Left colon (tissue), 2 donors: ENCODE measurements at places on chromosomes 6 and 20. TPM values are rescaled to one million over a fixed set of nuclear protein-coding genes. Genes with fewer than 3 reads are reported as not detected.

- DNase-seq: peak; percentile 34
Observed at GRCh38 chr6:139881728-139882211, 507.3 kb upstream of the CITED2 start.

- DNase-seq: no peak
Observed at GRCh38 chr20:43492101-43492500, 15.4 kb upstream of the L3MBTL1 start.

DNA sequence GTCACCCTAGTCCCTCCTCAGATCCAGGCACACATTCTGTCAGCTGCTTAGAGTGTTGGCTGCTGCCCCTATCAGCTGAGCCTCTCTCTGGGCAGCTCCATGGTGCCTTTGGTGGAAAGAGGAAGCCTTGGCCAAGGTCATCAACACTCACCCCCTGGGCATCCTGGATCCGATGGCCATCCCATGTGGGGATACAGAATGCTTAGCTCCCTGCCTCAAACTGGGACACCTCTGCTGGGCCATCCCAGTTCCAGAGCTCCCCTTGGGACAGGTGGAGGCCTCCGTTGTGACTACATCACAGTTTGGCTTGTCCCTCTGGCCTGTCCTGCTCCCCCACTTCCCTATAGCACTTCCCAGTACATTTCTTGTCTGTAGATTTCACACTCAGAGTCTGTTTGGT is 45.6 kb downstream of the TOX2 start:
- DNase-seq: no peak

- DNase-seq: no peak
Observed at GRCh38 chr6:156773935-156774852, 3.0 kb upstream of the ARID1B start.

DNA sequence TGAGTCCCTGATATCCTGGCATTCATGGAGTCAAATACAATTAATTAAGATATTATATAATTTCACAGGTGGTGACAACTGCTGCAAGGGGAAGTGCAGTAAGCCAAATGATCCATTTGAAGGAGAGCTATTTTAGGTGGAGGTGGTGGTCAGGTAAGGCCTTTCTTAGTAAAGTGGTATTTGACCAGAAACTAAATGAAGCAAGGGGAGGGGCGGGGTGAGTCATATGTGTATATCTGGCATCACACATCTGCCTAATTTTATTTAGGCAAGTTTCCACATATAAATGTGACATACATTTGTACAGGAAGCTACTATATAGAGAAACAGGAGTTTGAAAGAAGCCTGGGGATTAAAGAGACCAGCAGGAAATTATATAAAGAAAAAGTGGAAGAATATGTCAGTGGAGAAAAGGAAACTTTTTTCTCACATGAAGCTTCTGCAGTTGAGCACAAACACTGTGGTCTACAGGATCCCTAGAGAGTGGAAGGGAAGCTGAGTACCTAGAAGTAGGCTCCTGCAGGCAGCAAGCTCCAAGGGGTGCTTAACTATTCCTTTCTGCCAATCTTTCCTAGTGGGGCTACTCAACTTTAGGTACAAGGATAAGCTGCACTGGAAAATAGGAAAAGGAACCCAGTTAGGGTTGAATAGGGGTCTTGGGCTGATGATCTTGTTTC is 99.6 kb downstream of the OGFRL1 start:
- DNase-seq: no peak

DNA sequence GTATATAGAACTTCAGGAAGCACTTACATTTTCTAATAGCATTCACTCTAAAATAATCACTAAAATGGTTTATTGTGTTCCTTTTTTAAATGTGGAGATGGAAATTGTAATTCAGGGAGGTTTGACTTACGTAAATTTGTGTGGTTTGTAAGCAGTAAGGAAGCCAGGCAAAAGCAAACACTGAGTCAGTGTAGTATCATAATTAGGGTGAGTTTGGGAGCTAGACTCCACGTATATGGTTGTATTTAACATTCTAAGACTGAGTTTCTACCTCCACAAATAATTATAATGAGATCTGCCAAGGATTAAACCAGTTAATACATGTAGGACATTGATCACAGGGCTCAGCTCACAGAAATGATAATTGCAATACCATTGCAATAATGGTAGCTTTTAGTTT is 425.5 kb downstream of the CBLN4 start:
- no peak for DNase-seq

GRCh38 chr20:49444553-49444990 is 37.9 kb downstream of the KCNB1 start:
- DNase-seq: no peak

DNA sequence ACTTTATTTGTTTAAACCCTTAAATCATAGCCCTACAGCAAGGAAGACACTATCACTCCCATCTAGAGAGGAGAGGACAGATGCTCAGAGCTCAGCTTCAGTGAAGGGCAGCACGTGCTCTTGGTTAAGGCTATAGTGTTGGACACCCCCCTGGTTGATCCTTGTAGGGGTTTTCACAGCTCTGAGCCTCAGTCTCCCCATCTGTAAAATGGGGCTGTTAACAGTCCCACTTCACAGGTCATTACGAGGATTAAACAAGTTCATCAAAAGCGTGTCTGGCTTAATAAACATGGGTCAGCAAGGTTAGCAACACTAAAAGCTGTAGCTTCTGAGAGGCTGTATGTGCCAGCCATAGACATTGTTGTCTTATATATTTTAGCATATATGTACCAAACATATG is 82.4 kb downstream of the NFATC2 start:
- no peak for DNase-seq

GRCh38 chr20:56088375-56088774 is 83.1 kb upstream of the CBLN4 start:
- no peak for DNase-seq

DNA sequence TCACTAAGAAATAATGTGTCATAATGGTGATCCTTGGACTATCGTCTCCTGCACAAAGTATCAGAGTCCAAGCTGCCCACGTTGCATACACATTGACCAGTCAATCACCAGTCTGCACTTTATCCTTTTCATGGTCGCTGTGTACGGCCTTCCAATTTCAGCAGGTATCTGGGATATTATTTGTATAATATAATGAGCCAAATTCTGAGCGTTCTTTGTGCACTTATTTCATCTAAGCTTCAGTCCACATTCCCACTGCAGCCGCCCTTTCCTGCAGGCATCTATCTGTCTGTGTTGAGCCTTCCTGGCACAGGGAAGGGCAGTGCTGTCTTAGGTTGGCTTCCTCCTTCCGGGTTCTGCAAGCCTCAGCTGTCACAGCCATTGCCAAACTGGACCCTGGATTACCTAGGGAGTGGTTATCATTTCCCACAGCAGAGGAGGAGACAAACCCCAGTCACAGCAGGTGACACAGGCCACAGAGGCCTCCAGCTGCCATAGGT is 174.3 kb downstream of the TTLL2 start:
- DNase-seq: peak; percentile 84

The ZNF341 gene
- 4.2 TPM for total RNA-seq

The SLC17A9 gene
- 28.1 TPM for total RNA-seq

The SLC25A27 gene
- 7.4 TPM for total RNA-seq

The OXT gene
- not detected for total RNA-seq

The NRSN1 gene
- total RNA-seq: 0.12 TPM

The HTR1E gene
- total RNA-seq: not detected

The TNFRSF6B gene
- not detected for total RNA-seq

The SAMD3 gene
- 2.0 TPM for total RNA-seq

The BHLHE23 gene
- total RNA-seq: not detected
